Progenitor cell of endocrine pancreas (in vitro differentiated cells): ENCODE measurements at places on chromosomes 3 and 15.

- no peak for DNase-seq
These were observed 1.3 kb upstream of the ZBTB47 start for GRCh38 chr3:42652251-42652610.

DNA sequence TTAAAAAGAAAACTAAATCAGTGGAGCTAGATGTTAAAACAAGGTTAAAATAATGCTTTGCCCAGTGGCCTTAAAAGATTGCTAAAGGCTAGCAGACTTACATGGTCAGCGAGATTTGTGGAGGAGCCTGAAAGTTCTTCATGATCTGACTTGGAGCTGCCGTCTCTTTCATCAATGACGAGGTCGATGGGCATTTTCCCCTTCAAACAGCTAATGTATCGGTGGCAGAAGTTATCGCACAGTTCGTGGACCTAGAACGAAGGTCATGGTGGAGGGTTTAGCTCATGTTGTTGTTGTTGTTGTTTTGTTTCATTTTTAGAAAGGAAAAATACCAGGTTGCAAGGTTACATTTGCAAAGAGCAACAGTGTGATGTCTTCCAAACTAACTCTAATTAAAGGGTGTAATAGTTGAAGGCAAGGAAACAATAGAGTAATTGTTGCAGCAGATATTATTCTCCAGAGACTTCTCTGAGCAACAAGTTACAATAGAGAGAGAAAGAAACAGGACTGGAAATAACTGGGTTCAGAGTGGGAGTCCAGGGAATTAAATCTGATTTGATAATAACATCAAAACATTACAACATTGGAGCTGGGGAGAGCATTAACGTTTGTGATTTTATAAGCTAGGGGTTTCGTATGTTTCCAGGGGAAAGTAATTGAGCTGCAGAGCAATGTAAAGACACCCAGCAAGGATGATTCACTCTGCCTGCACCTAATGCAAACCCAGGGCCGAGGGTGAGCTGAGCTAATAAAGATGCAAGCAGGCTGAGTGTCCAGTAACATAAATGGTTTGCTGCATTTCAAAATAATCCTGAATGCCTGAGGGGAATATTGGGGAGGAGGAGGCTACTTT, 6.6 kb downstream of the MEIS2 start:
- DNase-seq: no peak

DNA sequence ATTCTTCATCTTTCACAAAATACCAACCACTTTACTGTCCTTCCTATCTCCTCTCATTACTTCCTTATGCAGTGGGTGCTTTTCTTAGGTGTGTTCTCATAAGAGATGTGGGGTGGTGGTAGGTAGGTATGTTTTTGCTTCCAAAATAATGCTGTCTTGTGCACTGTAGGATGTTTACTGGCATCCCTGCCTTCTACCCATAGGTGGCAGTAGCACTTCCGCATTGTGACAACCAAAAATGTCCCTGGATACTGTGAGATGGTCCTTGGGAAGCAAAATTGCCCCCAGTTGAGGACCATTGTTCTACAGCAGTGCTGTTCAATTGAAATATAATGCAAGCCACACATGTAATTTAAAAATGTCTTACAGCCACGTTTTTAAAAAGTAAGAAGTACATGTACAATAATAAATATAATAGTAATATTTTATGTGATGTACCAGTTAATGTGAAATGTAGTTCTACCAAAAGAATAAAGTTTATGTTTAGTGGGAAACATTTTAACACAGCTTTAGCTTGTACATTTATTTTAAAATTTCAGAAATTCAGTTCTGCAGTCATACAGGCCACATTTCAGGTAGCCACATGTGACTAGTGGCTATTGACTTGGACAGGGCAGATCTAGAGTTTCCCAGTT, 75.2 kb downstream of the NEO1 start:
- DNase-seq: no peak

DNA sequence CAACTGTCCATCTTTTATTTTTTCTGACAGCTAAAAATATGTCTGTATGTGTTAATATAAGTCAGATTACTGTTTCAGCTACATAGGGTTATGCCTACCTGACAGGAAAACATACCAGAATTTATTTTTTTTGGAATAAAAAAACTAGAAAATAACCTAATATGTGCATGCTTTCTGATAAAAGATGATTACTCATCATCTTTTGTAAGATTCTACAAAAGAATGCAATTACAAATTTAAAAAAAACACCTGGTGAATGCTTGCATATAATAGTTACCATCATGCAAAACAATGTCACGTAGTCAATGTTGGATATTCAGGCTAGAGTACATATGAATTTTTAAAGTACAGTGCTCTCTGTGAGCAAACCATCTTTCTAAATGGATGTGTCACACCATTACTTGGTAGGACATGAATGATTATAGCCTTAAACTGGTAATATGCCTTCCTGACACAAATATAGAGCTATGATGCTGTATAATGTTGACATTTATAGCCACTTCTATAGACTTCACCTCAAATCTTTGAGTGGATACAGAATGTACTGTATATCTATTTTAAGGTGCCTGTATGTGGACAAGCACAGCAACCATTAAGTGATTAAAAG, 180.6 kb downstream of the EPHA3 start:
- no peak for DNase-seq

- DNase-seq: no peak
These were observed 595.8 kb upstream of the NR2F2 start for GRCh38 chr15:95734422-95735316.

DNA sequence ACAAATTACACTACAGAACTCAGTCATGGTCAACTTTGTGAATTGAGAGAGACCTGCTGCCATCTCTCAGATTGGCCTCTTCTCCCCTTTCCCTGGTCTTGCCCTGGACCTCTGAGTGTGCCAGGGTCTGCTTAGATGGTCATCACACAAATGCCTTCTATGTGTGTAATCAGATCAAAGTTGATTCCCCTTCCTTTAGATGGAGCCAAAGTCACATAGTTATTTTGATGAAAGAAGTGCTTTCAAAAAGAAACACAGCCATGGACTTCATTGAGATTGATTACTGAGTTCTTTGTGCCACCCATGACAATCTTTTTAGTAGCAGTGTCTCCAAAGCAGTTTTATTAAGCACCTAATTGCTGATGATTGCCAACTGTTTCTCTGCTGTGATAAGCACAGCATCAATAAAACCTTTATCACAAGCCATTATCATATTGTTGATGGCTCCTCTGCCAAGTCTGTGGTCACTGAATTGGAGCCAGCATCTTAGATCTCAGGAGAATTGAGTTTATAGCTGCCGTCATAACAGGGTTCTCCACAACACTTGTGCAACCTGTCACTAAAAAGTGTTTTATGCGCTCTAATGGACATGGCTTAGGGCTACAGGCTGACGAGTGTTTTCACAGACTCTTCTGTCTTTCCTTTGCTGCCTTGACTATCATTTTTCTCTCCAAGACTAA, 149.7 kb upstream of the NUDT16 start:
- no peak for DNase-seq

DNA sequence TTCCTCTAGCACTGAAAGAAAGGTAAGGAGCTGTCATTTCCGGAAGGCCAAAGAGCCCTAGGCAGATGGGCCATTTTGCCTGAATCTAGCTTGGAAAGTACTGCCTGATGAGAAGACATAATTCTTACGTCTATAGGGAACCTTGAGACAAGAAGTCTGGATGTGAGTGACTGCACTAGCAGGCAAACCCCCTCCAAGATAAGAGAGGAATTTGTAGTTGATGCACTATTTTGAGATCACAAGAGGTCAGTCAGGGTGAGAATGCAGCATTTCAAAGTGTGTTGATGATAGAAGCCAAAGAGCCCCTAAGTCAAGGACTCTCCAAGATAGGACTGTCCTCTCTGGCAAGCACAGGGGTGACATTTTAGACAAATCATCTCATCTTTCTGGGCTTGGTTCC, 99.2 kb downstream of the HES1 start:
- DNase-seq: no peak

DNA sequence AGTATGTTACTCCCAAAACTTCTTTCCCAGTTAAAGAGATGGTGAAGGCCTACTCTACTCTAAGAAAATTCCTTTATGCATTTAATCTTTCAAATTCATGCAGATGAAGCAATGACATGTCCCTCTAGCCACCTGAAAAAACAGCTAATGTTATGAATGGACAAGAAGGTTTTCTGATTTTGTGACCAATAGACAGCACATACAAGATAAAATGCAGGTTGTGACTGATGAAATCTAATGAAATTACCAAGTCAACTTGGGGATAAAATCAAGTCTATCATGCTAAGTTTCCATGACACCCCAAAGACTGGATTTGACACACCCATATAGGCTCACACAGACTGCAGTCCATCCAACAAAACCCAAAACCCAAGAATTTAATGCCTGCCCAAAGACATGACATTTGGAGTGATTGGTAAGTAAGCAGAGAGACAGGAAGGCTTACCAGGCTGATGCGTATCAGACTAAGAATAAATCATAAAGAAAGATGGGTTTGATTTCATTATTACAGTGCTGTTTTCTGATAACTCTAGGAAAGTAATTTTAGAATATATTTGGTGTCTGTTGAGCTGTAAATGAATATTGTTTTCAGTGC, 26.4 kb downstream of the CD47 start:
- no peak for DNase-seq

GRCh38 chr3:166879661-166880060, 500.4 kb downstream of the ZBBX start:
- DNase-seq: no peak

DNA sequence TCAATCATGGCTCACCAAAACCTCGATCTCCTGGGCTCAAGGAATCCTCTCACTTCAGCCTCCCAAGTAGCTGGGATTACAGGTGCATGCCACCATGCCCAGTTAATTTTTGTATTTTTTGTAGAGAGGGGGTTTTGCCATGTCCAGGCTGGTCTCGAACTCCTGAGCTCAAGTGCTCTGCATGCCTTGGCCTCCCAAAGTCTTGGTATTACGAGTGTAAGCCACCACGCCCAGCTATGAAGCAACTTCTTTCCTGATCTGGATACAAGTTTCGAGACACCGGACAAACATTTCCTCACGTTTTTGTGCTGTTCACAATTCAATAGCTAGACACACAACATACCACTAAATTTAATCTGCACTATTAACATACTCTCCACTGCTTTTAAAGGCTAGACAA, 3.4 kb upstream of the SYNM start:
- DNase-seq: no peak

DNA sequence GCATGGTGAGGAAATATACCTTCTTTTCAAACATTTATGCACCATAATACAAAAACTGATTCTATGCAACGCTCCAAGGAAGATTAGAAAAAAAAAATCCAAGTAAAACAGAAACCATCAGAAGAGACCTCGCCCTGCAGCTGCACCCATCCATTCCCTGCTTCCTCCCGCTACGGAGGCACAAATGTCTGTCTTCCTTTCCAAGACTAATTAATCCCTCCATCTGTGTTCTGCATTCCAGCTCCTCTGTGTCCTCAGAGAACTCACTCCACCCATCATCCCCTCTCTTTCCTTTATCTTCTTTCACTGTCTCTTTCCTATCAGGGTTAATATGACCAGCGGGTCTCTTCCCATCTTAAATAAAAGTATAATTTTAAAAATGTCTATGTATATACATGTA, 196.1 kb downstream of the ADAMTSL3 start:
- no peak for DNase-seq

- no peak for DNase-seq
These were observed 11.4 kb upstream of the SLC6A6 start for GRCh38 chr3:14391033-14391432.

- DNase-seq: no peak
These were observed 247.6 kb downstream of the CHST2 start for GRCh38 chr3:143367171-143367570.

- DNase-seq: no peak
These were observed 269.2 kb downstream of the PDCD6IP start for GRCh38 chr3:34067536-34068051.

- no peak for DNase-seq
These were observed 248.5 kb downstream of the TIGIT start for GRCh38 chr3:114542359-114542758.

GRCh38 chr3:112303764-112304325, 9.8 kb upstream of the SLC9C1 start:
- no peak for DNase-seq

DNA sequence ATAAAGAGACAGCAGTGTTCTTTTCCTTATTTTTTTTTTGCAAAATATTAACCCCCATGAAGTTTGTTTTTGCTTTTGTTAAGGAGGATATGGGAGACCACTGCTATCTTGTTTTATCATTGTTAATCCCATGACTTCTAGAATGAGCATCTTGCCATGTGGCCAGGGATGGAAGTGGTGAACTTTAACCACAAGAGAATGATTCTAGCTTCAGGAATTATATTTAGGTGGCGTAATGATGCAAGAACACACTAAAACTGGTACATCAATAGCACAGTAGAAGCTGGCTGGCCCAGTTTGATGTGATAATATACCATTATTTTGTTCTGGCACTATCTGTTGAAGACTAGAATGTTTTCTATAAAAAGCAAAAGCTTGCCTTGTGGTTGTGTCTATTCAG, 720.9 kb downstream of the GRM7 start:
- DNase-seq: no peak

DNA sequence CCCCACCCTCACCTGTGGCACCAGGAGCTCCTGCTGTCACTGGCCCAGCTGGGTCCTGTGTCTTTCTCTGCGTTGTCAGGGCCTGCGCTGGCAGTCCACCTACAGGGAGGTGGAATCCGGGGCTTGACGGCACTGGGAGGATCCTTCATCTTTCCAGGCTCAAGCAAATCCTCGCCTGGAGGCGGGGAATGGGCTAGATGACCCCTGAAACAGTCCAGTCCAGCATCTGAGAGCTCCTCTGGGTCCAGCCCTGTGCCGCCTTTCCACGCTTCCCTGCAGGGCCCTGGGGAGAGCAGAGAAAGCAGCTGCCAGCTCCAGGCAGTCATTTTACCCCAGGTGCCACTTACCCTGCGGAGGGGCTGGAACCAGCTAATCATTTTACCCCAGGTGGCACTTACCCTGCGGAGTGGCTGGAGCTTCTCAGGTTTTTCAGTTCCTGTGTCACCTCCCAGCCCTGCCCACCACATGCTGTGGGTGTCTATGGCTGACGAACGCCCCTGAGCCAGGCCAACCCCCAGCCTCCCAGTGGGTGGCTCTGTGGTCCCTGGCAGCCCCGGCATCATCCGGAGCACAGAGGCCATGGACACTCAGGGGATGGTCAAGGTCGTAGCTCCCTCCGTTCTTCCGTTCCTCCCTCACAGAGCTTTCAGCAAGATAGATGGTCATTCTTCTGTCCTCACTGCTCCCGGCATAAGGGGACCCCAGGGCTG, 17.9 kb upstream of the ADIPOQ start:
- DNase-seq: no peak

DNA sequence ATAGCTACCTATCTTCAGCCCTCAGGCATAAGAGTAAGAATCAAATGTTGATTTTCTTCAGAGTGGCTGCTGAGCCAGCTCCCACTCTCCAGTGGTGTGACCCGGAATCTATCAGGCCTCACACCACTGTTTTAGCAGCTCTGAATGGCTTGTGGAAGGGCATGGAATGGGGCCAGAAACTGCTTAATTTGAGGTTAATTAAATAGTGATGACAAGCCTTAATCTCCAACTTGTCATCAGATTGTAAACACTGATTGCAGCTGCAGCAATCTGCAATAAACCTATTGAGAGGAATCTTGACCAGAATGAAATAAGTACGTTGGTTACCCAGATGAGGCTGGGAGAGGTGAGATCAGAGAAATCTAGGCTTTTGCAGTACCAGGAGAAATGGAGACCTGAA, 317.4 kb downstream of the FHIT start:
- DNase-seq: no peak
